ENCODE measurements at places on chromosomes 11 and 22. TPM values are rescaled to one million over a fixed set of nuclear protein-coding genes. Genes with fewer than 3 reads are reported as not detected.

DNA sequence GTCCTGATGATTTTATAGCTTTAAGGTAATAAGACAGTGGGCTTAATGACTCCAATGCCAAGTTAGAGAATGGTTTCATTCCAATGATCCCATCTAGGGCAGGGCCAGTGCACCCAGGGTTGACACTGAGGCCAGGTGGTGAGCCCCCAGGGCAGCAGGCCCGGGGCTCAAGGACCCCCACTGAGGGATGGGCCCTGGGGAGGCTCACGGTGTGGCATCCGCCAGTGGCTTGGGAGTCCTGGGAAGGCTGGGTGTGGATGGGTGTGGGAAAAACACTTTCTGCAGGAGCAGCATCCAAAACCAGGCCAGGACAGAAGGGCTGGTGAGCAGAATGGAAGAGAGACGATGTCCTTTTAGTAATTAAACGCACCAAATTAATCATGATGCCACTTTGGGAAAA lies 626.3 kb downstream of the TBC1D22A start:
- H3K4me3 ChIP-seq: no peak overlapping the region
- no peak overlapping the region for H3K27ac ChIP-seq
- no peaks in the 10 kb centered on the region for H3K27me3 ChIP-seq

GRCh38 chr22:22816766-22817410 lies 70.7 kb upstream of the IGLL5 start:
- H3K36me3 ChIP-seq: no peaks in the 10 kb centered on the region
- no peaks in the 10 kb centered on the region for H3K27me3 ChIP-seq
- no peaks in the 10 kb centered on the region for H3K4me1 ChIP-seq
- DNase-seq: peak; percentile 77
- H3K4me3 ChIP-seq: no peak overlapping the region

DNA sequence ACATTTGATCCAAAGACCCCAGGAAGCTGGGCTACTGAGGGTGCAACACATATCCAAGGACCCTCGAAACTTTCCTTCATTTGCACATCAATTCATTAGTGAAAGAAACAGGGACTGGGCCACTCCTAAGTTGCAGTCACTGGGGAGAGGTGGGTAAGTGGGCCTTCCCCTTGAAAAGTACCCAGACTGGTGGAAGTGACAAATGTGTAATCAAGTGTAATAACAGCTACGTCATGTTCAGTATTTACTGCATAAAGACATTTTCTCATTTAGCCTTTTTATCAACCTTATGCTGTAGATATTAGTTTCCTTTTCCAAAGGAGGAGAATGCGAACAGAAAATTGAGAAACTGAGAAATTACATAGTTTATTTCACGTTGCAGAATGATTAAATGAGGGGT lies 101.9 kb upstream of the OLFML1 start:
- H3K4me3 ChIP-seq: no peak overlapping the region
- no peaks in the 10 kb centered on the region for H3K4me1 ChIP-seq
- H3K36me3 ChIP-seq: no peaks in the 10 kb centered on the region
- no peak overlapping the region for H3K27ac ChIP-seq
- no peak for DNase-seq
- no peaks in the 10 kb centered on the region for H3K27me3 ChIP-seq

POTEH gene
- total RNA-seq: not detected

GRCh38 chr11:65209711-65210360 lies 28.1 kb downstream of the CAPN1 start:
- no peak overlapping the region for H3K4me3 ChIP-seq
- no peak overlapping the region for H3K27ac ChIP-seq
- no peak for DNase-seq
- H3K36me3 ChIP-seq: peaks cover 76% of the 10 kb centered on the region
- H3K4me1 ChIP-seq: peaks cover 2% of the 10 kb centered on the region
- no peaks in the 10 kb centered on the region for H3K27me3 ChIP-seq

DNA sequence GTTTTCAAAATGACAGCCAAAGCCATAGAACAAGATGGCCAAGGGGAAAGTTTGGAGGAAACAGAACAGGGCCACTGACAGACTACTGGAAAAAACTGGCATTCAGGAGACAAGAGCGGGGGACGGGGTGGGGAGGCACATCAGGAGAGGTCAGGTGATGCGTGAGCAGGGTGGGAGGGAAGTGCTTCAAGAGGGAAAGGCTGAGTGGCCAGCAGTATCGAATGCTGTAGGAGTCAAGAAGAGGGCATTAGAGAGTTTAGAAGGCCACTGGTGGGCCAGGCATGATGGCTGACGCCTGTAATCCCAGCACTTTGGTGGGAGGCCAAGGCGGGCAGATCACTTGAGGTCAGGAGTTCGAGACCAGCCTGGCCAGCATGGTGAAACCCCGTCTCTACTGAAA lies 8.2 kb downstream of the GTPBP1 start:
- H3K4me1 ChIP-seq: peaks cover 49% of the 10 kb centered on the region
- H3K36me3 ChIP-seq: peaks cover 64% of the 10 kb centered on the region
- H3K27ac ChIP-seq: no peak overlapping the region
- no peak for DNase-seq
- no peaks in the 10 kb centered on the region for H3K27me3 ChIP-seq

DNA sequence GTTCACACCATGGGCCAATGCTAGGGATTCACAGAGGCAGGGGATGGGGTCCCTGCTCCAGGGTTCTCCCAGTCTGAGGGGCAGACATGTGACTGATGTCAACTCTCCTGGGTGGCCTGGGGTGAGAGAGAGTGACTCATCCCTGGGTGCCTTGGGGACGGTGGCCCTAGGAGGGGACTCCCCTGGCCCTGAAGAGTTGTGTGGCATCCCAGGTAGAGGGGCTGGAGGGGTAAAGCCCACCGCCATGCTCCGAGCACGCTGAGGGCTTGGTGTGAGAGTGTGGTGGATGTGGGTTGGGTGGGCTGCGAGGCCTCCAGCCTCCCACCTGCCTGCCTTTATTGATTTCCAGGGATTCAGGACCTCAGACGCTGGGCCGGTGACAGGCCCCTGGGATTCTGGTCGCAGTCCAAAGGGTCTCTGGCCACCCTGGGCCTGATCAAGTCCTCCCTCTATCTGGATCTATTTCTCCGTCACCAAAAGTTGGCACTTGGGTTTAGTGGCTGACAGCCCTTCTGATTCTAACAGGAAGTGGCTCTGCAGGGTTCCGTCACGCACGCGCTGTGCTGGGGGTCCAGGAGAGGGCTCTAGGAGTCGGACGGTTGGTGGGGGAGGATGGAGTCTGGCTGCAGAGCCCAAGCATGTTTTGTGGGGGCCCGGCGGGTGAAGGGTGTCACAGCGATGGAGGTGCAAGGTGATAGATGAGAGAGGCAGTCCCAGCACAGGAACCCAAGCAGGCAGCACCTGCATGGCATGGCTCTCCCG lies 27.3 kb upstream of the WNT7B start:
- peaks cover 87% of the 10 kb centered on the region for H3K4me1 ChIP-seq
- H3K27ac ChIP-seq: no peak overlapping the region
- H3K36me3 ChIP-seq: no peaks in the 10 kb centered on the region
- no peaks in the 10 kb centered on the region for H3K27me3 ChIP-seq
- DNase-seq: no peak
- H3K4me3 ChIP-seq: no peak overlapping the region

NPTXR gene
- total RNA-seq: 15.0 TPM

- no peaks in the 10 kb centered on the region for H3K4me1 ChIP-seq
- no peak overlapping the region for H3K4me3 ChIP-seq
- no peaks in the 10 kb centered on the region for H3K27me3 ChIP-seq
- H3K27ac ChIP-seq: no peak overlapping the region
Measured at GRCh38 chr11:99271527-99271926, 250.8 kb downstream of the CNTN5 start.

DNA sequence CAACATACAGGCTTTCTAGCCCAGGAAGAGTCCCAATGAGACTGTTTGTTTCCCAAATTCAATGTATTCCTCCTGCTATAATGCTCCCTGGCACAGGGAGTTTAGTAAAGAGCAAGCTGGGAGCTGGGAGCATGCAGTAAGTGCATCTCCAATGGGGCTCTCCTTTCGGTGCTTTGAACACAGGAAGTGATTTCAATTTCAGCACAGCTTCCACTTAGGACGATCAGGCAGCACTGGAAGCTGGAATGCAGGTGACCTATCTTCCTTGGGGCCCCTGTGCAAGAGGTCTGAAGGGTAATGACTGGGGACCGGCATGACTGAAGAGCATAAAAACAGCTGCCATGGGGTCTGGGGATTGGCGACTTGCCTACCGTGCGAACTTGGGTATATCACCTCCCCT lies 76.0 kb downstream of the LARGE1 start:
- H3K4me1 ChIP-seq: peaks cover 11% of the 10 kb centered on the region
- H3K27ac ChIP-seq: no peak overlapping the region
- H3K4me3 ChIP-seq: no peak overlapping the region
- no peaks in the 10 kb centered on the region for H3K36me3 ChIP-seq
- no peaks in the 10 kb centered on the region for H3K27me3 ChIP-seq

- H3K4me3 ChIP-seq: peak within 1 kb of the TSS; percentile 68
- peaks cover 36% of the 10 kb centered on the region for H3K4me1 ChIP-seq
- H3K36me3 ChIP-seq: no peaks in the 10 kb centered on the region
- peaks cover 15% of the 10 kb centered on the region for H3K27me3 ChIP-seq
- DNase-seq: no peak
Measured at GRCh38 chr22:29072979-29073617, at the start of gene KREMEN1. TSS of gene KREMEN1 (plus strand) at chr22:29073035. CDS start at chr22:29073131, 96 bp downstream.

DNA sequence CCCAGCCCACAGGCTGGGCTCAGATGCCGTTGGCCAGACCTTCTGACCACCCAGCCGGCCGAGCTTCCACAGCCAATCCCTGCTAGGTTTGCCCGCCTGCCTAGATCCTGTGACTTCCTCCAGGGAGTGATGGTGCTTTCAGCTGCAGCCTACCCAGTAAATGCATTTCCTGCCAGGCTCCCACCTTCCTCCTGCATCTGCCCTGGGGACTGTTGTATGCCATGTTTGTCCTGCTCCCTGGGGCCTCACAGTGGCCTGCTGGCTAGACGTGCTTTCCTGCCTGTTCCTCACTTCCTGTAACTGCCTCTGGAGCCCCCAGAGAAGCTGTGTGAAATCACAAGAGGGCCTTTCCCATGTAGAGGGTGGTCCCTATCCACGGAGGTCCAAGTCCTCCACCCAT lies 86.2 kb downstream of the GALNT18 start:
- no peak overlapping the region for H3K27ac ChIP-seq
- H3K4me1 ChIP-seq: peaks cover 84% of the 10 kb centered on the region
- H3K4me3 ChIP-seq: no peak overlapping the region
- no peaks in the 10 kb centered on the region for H3K36me3 ChIP-seq
- DNase-seq: no peak

ANO9 gene
- 0.11 TPM for total RNA-seq

GRCh38 chr22:35069541-35069940 lies 3.6 kb downstream of the ISX start:
- no peak overlapping the region for H3K4me3 ChIP-seq
- H3K36me3 ChIP-seq: no peaks in the 10 kb centered on the region
- no peaks in the 10 kb centered on the region for H3K27me3 ChIP-seq
- no peak overlapping the region for H3K27ac ChIP-seq

TRIM51 gene
- not detected for total RNA-seq

DNA sequence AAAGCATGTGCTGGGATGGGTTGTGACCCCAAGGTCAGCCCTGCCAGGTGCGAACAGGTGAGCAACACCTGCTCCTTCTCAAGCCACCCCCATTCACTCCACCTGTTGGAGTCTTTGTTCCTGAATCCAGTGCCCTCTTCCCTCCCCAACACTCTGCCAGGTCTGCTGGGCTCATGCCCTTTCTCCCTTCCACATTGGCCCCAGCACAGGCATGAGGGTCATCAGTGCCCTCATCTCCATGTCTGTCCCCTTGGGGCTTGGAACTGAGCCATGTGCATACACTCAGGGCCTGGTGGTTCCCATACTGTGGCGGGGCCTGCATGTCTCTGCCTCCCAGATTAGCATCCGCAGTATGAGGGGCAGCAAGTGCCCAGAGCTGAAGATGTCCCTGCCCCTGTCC lies 19.1 kb downstream of the RFPL2 start:
- H3K27me3 ChIP-seq: no peaks in the 10 kb centered on the region
- H3K36me3 ChIP-seq: no peaks in the 10 kb centered on the region
- H3K4me1 ChIP-seq: no peaks in the 10 kb centered on the region

ANO1 gene
- 44.4 TPM for total RNA-seq

DNA sequence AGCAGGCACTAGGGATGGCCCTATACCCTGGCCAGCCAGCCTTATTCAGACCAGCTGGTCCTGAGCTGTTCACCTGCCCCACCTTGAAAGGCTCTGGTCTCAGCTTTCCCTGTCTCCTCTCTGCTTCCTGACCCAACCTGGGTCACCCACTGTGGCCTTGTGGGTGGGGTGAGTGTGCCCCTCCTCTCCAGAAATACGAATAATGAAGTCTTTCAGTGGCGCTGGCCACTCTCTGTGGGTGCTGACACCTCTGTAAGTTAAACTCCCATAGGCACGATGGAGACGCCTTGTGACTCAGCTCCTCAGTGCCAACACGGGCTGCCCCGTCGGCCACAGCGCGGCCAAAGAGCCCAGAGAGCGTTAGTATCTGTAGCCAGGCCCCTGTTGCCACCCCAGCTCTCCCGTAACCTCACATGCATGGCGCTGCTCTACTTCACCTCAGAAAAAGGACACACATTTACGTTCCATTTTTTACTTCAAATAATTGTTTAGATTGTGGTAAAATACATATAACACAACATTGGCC lies 74.6 kb upstream of the SEPTIN5 start:
- H3K4me3 ChIP-seq: no peak overlapping the region
- no peaks in the 10 kb centered on the region for H3K27me3 ChIP-seq
- DNase-seq: no peak
- no peaks in the 10 kb centered on the region for H3K4me1 ChIP-seq
- no peaks in the 10 kb centered on the region for H3K36me3 ChIP-seq
- no peak overlapping the region for H3K27ac ChIP-seq

- no peaks in the 10 kb centered on the region for H3K27me3 ChIP-seq
- no peak for DNase-seq
- H3K4me1 ChIP-seq: peaks cover 3% of the 10 kb centered on the region
- no peak overlapping the region for H3K27ac ChIP-seq
- H3K4me3 ChIP-seq: no peak overlapping the region
Measured at GRCh38 chr11:88303037-88303436, 34.5 kb downstream of the CTSC start.

DNA sequence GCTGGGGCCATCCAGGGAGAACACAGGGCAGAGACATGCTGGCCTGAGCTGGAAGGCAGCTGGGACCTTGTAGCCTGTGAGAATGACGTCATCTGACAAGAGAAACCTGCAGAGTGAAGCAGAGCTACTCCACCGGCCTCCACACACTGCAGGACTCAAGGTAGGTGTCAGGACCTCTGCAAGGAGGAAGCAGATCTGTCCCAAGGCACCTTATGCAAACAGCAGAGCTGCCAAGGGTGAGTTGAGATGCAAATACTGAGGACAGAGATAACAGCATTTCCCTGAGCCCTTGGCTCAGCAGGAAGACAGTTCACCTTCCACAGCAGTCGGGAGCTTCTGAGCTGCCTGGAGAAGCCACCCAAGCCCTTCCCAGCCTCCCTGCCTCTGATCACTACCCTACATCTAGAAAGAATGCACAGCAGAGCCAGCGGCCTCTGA lies 51.9 kb upstream of the IGSF9B start:
- no peak for DNase-seq
- peaks cover 14% of the 10 kb centered on the region for H3K4me1 ChIP-seq
- H3K27me3 ChIP-seq: no peaks in the 10 kb centered on the region
- no peak overlapping the region for H3K27ac ChIP-seq

DNA sequence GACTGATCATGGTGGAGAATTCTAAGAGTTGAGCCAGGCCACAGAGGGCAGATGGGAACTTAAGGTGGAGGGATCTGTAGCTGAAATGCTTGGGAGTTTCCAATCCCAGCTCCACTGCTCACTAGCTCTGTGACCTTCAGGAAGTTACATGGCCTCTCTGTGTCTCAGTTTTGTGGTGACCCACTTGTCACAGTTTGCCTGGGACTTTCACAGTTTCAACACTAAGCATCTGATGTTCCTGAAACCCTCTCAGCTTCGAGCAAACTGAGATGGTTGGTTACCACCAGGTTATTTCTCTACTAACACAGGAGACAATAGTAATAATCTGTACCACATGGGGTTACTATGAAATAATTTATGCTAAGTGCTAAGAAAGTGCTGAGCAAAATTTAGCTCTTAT lies 505.3 kb downstream of the OPCML start:
- no peak for DNase-seq
- peaks cover 43% of the 10 kb centered on the region for H3K27me3 ChIP-seq
- H3K4me3 ChIP-seq: no peak overlapping the region
- no peaks in the 10 kb centered on the region for H3K36me3 ChIP-seq
- no peaks in the 10 kb centered on the region for H3K4me1 ChIP-seq
